Hippocampal formation (tissue), 2 donors: ENCODE measurements at places on chromosomes 7 and 10.

GRCh38 chr7:126426652-126427051, 826.1 kb downstream of the GRM8 start:
- no peak for DNase-seq

- DNase-seq, result no peak
Observed at GRCh38 chr10:69065406-69066361, 22.2 kb upstream of the SRGN start.

DNA sequence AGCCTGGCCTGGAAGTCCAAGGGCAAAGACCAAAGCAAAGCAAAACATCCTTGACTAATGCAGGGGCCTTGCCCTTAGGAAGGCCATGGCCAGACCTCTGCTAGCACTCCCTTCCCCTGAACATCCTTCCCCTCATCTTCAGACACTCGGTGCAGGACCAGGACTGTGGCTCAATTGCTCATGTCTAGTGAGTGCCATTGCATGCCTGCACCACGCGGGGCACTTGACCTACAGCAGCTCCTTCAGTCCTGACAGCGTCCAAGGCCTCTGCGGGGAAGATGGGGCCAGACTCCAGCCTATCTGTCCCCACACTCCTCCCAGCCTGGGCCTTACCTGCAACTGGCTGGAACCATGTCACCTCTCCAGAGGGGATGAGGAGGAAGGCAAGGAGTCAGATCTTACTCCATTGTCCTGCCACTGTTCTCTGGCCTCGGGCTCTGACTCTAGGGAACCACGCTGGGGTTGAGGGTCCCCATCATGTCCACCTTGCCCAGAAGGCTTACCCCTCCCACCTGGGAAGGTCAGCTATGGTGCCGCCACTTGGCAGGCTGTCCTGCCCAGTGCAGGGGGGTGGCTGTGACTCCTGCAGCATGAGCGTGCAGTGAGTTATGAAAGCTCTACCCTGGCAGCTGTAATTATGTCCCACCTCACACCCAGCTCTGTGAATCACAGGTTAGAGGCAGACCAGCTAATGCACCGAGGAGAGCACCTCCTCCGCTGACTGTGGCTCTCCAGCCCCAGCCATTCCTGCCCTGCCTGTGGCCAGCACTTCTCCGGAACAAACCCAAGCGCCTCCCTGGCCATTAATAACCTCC, 16.1 kb downstream of the DRGX start:
- no peak for DNase-seq

- DNase-seq, result no peak
Observed at GRCh38 chr10:131703541-131703940, 197.3 kb upstream of the PPP2R2D start.

- DNase-seq, result no peak
Observed at GRCh38 chr10:49175587-49176309, 12.4 kb downstream of the TMEM273 start.

- DNase-seq, result no peak
Observed at GRCh38 chr10:60140651-60141632, 234.6 kb upstream of the CCDC6 start.

DNA sequence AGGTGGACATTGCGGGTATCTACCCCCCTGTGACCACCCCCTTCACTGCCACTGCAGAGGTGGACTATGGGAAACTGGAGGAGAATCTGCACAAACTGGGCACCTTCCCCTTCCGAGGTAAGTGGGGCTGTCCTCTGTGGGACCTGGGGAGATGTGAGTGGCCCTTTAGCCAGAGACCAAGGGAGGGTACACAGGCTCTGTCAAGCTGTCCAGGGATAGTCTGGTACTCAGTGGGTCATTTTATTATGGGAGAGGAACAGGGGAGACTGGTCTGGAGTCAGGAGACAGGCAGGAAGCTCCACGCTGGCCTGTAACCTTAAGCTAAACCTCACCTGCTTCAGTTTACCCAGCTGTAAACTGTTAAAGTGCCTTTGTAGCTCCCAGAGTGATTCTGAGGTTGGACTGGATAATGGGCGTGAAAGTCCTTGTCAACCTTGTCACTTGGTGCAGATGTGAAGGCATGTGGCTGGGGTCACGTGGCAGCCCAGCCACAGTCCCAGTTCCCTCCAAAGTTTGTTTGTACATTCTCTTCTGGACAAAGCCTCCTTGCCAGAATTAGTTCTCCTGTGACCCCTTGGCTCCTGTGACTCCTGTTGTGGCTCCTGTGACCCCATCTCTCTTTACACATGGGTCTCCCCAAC, 729 bp downstream of the HOGA1 start:
- DNase-seq, result no peak

- DNase-seq, result peak; percentile 14
Observed at GRCh38 chr7:55171157-55171556, 152.3 kb downstream of the EGFR start.

- DNase-seq, result no peak
Observed at GRCh38 chr10:123382491-123382890, 228.3 kb downstream of the BUB3 start.

GRCh38 chr10:88082391-88082790, 219.0 kb downstream of the PTEN start:
- no peak for DNase-seq

GRCh38 chr10:43402176-43402575, 6.8 kb downstream of the HNRNPF start:
- no peak for DNase-seq

DNA sequence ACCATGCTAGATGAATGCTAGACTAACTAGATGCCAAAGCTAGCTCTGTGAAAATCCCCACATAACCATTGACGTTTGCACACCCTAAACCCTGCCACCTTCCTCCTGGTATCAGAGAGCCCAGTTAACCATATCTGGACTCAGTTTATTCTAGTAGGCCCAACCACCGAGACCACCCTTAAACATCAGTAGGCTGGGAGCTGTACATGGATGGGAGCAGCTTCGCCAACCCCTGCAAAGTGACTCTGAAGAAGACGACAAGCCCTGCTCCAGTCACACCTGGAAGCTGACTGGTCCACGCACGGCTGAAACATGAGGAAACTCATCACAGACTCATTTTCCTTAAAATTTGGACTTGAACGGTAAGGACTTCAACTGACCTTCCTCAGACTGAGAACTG, 4.4 kb upstream of the CYREN start:
- no peak for DNase-seq

DNA sequence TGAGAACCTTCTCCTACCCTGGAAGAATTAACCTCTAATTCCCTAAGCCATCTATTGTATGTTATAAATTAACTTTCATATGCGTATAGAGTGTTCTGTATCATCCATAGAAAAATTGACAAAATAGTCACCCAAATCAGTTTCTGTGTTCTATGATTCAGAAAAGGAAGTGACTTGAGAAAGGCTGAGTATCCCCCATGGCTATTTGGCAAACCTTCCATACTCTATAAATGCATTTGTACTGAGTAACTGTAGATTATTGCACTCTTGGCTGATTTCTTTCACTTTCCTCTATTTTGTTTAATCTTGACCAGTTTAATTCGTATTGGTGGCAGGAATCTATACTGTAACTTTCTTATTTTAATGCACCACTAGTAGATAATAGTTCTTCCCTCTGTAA, 182.2 kb downstream of the HTR7 start:
- DNase-seq, result no peak

DNA sequence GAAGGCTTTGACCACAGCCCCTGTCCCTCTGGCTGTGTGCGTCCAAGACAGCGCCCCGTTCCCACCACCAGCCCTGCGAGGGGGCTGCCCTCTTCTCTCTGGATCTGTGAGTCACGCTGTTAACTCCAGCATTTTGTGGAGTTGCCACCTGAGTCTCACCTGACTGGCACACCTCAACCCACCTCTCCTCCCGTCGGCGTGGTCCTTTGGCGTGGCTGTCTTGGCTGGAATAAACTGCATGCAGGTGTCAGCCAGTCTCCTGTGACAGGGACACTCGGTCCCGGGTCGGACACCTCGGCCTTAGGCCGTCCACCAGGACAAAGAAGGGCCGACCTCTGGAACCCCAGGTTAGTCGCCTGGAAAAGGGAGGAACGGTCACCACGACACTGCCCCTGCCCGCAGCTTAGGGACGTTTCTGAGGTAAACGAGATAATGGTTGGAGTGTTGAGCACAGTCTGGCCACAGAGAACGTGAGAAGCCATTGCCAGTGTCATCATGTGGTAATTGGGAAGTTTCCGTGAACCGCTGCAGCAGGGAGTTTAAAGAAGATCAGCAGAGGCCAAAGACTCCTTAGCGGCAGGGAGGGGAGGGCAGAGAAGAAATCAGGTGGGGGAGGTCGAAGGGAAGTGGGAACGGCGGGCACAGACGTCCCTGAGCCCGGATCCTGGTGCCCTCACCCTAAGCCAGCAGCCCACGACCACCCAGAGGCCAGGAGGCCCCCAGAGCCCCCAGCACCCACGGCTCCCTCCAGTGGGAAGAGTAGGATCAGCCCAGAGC, 73.6 kb upstream of the FAM20C start:
- DNase-seq, result no peak

DNA sequence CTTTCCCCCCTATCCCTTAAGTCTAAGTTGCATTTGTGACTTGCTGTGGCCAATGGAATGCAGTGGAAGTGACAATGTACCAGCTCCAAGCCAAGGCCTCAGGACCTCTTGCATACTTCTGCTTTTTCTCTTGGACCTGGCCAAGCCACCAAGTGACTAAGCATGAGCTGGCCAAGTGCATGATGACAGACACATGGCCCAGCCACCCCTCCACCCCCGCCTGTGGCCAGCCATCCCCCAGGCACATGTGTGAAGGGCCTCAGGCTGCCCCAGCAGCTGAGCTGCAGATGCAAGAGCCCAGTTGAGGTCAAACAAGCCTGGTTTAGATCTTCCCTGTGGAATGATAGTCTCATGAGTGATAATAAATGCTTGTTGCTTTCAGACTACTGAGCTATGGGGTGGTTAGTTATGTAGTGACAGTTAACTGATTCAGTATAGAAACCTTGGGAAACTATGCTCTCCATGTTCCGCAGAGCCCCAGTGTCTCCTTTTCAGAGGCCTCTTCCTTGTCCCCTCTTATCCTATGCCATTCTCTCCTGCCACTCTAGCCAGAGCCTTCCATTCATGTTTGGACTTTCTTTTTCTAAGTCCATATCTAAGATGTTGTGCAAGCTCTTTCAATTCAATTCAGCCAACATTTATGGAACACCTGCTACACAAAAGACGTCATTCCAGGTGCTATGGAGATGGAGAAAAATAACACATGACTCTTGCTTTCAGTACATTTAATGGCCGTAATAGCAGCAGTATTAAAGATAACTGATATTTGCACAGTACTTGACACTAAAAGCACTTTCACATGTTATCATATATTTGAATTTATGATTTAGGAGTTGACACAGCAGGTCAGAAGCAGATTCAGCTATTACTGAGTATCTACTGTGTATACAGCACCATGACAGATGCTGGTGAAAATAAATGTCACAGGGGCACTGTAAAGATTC, 55.5 kb upstream of the LOXL4 start:
- DNase-seq, result no peak

DNA sequence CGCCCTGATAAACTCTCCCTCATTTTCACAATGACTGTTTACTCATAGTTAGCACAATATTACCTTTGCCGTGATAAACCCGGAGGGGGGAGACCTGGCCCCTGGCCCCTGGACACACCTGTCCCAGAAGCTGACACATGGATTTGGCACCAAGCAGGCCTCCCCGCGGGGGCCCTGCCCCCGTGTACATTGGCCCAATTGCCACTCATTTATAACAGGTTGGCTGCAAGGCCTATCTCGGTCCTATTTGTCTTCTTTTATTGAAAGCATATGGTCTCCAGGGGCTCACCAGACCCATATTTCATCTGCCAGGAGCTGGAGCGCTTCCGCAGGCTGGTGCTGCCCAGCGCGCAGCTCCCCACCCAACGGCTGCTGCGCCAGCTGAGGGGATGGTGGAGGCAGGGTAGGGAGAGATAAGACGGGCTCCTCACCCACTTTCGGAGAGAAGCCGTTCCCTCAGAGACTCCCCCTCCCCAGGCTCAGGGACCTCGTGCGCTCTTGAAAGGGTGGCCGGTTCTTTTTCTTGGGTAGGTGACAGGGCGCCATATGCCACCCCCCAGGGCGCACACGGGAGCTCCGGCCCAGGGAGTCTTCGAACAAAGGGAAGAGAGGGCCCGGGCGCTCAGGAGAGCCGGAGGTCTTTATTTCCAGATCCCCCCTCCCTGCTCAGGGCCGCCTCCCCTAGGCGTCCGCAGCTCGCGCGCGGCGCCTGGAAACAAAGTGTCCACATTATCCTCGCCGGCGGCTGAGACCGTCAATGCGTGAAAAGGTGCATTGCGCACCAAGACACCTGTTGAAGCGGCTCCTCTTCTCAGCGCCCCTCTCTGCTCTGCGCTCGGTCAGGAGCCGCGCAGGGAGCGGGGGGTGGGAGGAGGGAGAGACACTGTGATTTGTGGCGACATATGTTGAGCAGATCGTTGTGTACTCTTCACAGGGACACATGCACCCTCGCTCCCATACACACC, 4.3 kb upstream of the NEUROG3 start:
- DNase-seq, result no peak

- no peak for DNase-seq
Observed at GRCh38 chr7:132485136-132485535, 91.1 kb downstream of the PLXNA4 start.

DNA sequence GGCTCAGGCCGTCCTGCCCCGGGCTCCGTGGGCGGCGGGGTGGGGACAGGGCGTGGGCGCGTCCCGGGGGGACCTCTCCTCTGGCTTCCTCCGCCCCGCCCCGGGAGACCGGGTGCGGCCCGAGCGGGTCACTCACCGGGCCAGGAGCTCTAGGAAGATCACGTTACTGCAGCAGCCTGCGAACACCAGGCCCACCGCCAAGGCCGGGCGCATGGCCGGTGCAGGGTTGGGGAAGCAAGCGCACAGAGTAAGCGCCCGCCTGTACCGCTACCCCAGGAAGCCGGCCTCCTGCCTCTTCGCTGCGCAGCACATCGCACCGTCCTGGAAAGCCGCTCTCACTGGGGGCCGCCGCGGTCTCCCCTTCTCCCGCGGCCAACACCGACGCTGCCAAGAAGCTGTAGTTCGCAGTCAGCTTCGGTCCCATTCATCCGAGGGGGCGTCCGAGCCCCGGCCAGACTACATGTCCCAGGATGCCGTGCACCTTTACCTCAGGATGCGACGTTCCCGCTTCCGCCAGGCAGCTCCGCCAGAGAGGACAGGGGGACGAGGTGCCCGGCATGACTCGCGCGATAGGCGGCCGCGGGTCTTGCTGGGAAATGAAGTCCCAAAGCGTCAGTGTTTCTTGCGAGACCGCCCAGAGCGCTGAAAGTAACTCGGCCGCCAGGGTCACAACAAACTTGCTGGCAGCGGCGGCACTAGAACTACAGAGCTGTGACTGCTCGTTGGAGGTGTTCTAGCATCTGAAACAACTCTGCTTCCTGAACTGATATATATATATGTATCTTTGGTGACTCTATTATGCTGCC, at the start of gene SLC35B4:
SLC35B4 (minus strand) TSS at position 392 of the 806 bp plus-strand sequence; CDS start at position 213, 179 bp downstream.
- DNase-seq, result peak; percentile 97

- no peak for DNase-seq
Observed at GRCh38 chr7:120833546-120833945, 24.4 kb downstream of the TSPAN12 start.
